ENCODE measurements at places on chromosomes 5 and 9.

GRCh38 chr5:61044545-61044944, 99.5 kb downstream of the NDUFAF2 start:
- no peak for DNase-seq

GRCh38 chr5:178462076-178462475, 128.1 kb downstream of the COL23A1 start:
- DNase-seq = no peak

DNA sequence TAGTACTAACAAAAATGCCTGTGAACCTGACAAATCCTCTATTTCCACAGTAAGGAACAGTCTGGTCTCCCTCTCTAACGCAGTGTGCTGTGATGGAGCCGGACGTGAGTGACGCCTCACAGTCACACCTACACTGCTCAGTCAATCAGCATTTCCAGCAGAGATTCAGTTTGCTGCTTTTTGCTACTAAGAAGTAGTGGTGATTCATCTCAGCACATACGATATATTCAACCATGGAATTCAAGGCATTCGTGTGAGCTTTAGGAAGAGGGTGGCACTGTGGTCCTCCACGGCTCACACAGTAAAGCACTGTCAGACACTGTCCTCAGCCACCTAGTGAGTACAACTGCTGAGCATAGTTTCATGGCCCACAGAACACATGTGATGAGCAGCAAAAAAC, 70.9 kb downstream of the SETX start:
- DNase-seq = no peak

DNA sequence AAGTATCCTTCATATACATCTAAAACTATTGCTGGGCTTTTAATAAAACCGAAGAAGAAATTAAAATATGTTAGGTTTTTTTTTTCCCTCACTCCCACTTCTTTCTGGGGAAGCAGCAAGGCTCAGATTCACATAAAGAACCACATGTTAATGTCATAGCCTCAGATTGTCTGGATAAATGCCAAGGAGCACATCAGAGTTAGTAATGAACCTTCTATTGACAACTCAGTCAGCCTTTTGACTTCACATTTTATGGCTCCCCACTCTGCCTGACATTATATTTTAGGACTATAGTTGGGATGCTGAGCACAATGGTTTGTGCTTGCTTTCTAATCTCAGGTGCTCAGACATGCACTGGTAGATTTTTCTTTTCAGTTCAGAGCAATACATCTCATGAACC, 21.8 kb downstream of the DMAC1 start:
- DNase-seq = no peak

GRCh38 chr9:4939118-4939561, 45.9 kb upstream of the JAK2 start:
- no peak for DNase-seq

- DNase-seq = no peak
These were observed 19.2 kb downstream of the DMAC1 start for GRCh38 chr9:7780261-7780988.

DNA sequence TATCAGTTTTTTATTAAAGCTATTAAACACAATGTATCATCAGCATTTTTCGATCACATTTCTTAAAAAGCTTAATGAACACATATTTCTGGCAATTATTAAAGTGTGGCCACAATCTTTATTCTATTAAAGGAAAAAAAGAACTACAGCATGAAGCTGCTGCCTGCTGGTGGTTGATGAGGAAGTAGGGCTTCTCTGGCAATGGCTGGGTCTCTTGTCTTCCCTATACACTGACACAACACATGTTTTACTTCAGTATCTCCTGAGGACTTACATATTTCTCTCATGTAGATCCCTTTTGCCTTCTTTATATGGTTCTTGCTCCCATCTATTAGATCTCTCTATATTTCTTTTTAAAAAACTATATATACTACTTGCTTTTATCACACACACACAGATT, 590.7 kb downstream of the RAB3C start:
- no peak for DNase-seq

DNA sequence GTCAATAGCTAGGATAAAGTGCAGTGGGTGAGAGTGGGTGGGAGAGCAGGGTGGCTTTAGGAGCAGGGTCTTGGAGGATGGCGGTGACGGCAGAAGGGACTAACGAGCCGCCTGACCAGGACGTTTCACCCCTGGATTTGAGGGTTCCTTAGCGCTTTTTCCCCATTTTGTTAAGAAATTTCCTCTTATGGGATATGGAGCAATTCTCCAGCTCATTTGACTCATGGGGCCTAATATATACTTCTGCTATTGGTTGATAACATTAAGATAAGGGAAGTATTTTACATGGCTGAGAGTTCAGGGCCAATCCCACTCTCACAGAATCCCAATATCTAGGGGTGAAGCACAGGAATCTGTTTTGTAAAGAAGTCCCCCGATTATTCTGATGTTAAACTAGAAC, 17.6 kb downstream of the CD180 start:
- DNase-seq = no peak

DNA sequence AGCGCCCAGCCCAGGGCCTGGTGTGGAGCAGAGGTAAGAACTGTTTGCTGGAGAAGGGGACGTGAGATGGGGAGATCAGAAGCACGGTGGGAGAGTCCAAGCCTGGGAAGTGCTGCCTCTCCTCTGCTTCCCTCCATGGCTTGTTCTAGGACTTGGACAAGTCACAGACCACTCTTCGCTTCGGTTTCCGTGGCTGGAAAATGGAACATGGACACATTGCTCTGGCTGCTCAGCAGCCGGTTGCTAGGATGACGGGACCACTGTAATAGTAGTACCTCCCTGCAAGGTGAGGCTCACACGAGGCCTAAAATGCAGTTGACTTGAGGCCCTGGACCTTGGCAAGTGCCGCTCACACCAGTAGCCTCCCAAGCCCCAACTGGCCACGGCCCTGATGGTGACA, 175.8 kb upstream of the FSTL4 start:
- no peak for DNase-seq

GRCh38 chr5:42547141-42547540, 123.9 kb downstream of the GHR start:
- DNase-seq = no peak

DNA sequence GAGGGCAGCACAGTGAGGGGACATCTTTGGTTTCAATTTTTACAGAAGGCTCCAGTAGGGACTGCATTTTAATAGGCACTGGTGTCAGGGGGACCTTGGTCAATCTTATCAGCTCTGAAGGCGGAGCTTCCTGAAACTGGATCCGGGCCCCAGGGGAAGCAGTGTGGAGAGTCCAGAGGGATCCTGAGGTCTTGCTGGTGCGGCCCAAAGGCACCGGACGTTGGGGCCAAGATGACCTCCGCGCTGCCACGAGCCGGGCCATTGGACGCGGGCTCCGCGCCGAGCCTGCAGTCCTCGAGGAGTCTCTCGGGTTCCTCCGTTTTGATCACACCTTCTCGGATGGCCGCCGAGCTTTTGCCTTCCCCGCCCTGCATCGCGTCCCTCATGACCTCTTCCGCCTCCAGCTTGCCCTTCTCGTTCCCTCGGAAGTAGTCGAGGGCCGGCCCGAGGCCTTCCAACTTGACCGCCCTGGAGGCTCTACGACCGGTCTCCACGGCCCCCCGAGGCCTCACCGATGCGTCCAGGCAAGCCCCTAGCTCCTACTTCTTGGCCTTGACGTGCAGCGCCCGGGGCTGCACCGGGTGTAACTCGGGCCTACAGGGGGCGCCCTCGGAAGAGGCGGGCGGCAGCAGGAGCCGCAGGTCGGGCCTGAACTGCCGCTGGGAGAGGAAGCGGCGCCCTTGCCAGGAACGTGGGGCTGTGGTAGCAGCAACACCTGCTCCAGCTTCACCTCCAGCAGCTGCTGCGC, 18.8 kb downstream of the C5orf52 start:
- DNase-seq = no peak
